ENCODE measurements at places on chromosomes 2 and 18.
A peak's percentile ranks its signal among the peaks of the same experiment; 100 is the strongest.

DNA sequence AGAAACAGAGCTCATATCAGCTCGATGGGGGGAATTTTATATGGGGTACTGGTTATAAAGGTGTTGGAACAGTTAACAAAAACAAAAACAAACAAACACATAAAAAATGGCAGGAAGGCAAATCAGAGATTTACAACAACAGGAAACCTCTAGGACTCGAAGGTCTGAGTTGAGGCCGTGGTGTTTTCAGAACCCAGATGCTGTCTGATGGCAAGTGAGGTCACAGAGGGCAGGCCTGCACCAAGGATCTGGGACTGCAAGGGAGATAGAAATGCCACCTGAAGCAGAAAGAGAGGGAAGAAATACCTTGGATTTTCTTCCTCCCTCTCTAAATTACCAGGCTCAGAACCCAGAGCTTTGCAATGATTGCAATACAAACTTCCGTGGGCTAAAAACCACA, 429.5 kb downstream of the ZNF521 start:
- DNase-seq, result no peak

DNA sequence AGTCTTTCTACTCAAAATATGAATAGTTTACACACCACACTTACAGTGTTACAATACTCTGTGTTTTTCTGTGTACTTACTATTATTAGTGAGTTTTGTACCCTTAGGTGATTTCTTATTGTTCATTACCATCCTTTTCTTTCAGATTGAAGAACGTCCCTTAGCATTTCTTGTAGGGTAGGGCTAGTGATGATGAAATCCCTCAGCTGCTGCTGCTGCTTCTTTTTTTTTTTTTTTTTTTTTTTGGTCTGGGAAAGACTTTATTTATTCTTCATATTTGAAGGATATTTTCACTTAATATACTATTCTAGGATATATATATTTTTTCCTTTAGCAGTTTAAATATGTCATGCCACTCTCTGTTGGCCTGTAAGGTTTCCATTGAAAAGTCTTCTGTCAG, 29.0 kb upstream of the SERPINB2 start:
- peak; percentile 9 for DNase-seq

DNA sequence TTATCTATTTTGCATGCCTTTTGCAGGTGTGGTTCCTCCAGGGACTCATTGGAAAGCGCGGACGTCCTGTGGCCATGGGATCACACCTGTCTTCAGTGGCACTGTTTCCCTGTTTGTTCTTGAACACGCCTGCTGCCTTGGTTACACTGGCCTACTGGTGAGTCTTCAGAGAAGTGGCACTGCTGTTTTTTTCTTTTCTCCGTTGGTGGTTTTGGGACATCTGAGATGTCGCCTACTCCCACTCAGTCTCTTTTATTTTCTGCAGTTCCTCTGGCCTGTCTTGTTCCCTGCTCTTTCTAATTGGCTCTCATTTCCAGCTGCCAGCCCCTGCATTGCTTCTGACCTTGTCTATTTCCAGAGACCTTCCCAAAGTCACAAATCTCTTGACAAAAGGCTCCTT, 35.7 kb upstream of the POU3F3 start:
- no peak for DNase-seq

DNA sequence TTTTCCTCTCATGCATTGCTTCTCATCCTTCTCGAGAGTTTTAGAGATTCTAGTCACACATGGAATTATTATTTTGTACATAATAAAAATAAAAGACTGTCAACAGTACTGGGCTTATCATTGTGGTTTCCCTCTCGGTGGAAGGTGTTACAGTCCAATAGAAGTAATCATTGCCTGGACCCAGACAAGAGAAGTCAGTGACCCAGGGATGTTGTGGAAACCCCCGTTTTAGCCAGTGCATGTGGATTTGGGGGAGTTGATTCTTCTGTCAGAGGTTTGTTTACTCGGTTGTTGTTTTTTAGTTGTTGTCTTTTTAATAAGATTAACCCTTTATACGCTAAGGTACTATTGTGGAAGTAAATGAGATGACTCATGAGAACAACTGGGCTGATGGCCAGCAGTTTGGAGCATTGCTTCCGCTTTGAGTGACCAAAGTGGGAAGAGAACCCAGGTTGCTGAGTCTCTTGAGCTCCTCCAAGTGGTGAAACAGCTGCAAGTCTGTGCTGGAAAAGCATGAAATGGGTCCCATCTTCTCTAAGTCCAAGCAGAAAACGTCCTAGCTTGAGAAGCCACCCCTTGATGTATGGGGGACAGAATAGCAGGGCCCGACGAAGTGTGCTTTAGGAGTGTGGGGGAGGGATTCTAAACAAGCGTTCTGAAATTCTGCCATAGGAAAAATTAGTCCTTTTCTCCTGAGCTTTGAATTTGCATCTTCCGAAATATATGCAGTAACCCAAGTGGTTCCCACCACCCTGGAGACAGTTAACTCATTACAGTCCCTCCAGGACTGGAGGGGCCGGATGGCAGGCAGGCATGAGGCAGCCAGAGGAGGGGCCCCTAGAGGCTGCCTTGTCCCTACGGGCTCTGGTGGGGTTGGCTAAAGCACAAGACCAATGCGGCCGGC, 61.8 kb upstream of the GPR45 start:
- peak; percentile 85 for DNase-seq
